Activated T-helper 17 cell treated with anti-CD3 and anti-CD28 coated beads, Interleukin-2, amount 50 U/mL, for 72 hours (primary cell): ENCODE measurements at places on chromosomes 13 and 19. TPM values are rescaled to one million over a fixed set of nuclear protein-coding genes. Genes with fewer than 3 reads are reported as not detected.

Gene ZNF136
- 23.1 TPM for total RNA-seq

DNA sequence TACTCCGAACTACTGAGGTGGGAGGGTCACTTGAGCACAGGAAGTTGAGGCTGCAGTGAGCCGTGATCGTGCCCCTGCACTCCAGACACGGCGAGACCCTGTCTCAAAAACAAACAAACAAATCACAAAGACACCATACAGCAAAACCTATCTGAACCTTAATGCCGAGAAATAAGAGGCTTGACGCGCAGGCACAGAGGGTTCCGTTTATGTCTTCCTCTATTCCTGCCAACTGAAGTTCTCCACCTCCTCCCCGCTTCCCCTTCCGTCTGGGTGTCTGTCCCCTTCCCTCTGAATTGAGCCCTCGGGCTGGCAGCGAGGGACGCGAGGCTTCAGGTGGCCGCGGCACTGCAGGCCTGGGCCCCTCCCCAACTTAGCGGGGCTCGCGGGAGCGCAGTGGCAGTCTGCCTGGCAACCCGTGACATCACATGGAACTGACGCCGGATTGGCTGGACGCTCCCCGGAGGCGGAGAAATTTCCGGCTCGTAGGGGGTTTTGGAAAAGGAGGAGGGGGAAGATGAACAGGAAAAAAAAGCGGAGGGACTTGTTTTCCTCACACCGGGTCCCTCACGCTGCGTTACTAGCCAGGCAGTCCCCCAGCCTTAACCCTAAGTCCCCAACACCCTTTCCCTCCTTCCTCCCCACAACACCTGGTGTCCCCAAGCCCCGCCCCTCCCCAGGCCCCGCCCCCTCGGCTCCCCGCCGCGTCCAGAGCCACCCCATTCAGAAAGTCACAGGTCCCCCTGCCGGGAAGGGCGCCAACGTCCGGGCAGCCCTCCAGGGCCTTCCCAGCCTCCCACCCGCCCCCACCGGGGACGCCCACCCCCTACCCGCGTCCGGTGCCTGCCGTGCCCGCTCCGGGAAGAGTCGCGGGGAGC, 1.1 kb upstream of the MYBPC2 start:
- peak; percentile 98 for ATAC-seq

DNA sequence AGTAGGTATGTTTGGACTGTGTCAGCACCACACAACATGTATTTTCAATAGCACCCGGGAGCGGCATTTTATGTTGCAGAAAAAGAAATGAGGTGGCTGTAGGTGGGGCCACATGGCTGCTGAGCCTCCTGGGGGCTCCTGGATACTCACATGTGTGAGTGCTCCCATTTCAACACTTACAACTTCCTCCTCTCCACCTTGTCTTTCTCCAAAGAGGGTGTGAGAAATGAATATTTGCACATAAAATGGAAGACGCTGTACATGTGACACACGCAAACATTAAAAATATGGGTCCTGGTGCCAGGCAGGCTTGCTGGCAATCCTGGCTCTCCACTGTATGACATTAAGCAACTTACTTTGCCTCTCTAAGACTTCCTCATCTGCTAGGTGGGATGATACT, 222.1 kb downstream of the DCLK1 start:
- no peak for ATAC-seq

DNA sequence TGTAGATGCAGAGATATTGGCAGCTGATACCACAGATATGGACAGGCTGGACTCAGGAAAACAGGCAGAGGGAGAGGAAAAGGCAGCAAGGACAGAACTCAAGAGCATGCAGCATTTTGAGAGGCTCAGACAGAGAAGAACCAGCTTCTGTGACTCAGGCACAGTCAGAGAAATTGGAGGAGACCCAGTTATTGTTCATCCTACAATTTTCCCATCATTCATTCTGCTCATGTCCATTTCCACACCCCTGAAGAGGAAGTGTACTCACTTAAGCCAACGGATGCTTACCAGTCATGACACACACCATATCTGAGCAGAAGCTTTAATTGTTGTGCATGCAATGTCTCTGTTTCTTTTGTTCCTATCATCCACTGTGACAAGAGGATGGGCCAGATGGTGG, 359.8 kb upstream of the HTR2A start:
- no peak for ATAC-seq

DNA sequence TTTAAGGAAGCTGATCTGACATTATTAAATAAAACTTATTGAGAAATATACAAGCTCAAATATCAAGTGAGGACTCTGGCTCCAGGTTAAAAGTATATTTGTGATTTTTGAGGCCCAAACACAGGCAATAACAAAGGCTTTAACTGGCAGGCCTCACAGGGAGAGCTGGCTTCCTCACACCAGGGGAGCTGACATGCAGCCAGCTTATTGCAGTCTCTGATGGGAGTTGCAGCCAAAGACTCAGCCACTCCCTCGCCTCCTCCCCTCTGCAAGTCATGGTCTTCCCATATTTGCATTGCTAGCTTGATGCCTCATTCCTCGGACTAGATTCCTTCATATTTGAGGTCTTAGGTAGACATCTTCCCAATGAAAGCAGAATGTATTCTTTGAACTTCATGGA, 647.1 kb upstream of the SLITRK6 start:
- no peak for ATAC-seq

DNA sequence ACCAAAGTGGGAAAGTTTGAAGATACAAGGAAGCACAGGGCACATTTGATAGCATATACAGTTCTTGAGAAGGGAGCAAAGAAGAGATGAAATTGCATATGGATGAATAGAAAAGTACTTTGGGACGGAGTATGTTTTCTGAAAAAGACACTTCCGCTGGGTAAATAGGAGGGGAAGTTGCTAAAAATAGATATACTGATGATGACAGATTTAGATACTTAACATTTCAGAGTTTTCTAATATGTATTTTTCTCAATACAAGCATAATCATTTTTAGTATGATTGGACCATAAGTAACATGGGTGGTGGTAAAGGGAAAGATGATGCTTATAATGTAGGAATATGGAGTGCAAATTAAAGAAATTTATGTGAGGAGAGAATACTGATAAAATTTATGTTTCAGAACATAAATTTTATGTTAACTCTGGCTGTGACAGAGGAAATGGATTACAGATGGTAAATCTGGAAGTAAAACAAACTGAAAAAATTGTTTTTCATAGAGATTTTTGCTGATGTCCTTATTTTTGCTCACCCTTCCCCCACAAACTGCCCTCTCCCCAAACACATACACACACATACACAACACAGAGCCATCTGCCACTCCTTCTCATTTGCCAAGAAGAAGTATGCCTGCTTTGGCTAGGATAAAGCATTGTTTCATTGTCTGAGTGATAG, 583.9 kb upstream of the MIR17HG start:
- ATAC-seq, result no peak

Gene WDR88
- total RNA-seq, result 0.58 TPM

DNA sequence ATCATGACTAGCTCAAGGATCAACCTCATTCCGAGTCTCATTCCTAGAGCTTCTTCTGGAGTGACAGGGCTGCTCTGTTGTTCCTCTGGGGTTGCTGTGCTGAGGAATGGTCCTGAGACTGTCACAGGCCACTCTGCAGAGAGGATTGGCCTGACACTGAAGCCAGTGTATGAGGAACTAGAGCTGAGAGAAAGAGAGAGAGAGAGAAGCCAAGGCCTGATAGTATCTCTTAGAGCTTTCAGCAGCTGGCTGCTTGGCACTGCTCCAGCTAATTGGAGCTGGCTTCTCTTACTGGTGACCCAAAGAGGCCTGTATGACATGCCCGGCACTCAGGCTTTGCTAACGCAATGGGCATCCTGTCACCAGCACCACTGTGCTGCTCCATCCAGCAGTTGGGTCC, 73.4 kb upstream of the FLT1 start:
- no peak for ATAC-seq

- ATAC-seq, result no peak
Measured at GRCh38 chr19:20612711-20613316, 47.2 kb upstream of the ZNF737 start.

Gene ZNF296
- total RNA-seq, result 6.7 TPM

- ATAC-seq, result no peak
Measured at GRCh38 chr13:61084988-61085387, 330.7 kb downstream of the PCDH20 start.

Gene COG6
- 31.3 TPM for total RNA-seq

Gene RNF17
- 1.5 TPM for total RNA-seq

DNA sequence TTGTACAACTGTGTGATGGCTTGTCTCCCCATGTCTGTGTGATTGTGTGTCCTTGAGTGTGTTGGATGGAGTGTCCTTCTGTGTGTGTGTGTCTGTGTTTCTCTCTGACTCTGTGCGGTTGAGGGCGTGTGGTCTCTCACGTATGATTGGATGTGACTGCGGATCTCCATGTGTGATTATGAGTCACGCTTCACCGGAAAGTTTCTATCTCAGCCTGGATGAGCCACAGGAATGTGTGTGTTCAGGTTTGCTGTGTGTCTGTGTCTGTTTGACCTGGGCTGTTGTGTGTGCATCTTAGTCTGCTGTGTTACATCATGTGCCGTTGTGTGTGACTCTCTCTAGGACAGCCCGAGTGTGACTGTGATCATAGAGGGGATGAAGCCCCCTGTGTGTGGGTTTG, 15.5 kb upstream of the ZNF835 start:
- ATAC-seq, result no peak

Gene GAPDHS
- not detected for total RNA-seq

Gene STOML3
- total RNA-seq, result not detected

Gene SPINT2
- total RNA-seq, result 56.6 TPM

Gene TGFBR3L
- 7.6 TPM for total RNA-seq

Gene ZNF773
- total RNA-seq, result 3.8 TPM

- no peak for ATAC-seq
Measured at GRCh38 chr13:44591316-44591715, 15.2 kb upstream of the TSC22D1 start.

DNA sequence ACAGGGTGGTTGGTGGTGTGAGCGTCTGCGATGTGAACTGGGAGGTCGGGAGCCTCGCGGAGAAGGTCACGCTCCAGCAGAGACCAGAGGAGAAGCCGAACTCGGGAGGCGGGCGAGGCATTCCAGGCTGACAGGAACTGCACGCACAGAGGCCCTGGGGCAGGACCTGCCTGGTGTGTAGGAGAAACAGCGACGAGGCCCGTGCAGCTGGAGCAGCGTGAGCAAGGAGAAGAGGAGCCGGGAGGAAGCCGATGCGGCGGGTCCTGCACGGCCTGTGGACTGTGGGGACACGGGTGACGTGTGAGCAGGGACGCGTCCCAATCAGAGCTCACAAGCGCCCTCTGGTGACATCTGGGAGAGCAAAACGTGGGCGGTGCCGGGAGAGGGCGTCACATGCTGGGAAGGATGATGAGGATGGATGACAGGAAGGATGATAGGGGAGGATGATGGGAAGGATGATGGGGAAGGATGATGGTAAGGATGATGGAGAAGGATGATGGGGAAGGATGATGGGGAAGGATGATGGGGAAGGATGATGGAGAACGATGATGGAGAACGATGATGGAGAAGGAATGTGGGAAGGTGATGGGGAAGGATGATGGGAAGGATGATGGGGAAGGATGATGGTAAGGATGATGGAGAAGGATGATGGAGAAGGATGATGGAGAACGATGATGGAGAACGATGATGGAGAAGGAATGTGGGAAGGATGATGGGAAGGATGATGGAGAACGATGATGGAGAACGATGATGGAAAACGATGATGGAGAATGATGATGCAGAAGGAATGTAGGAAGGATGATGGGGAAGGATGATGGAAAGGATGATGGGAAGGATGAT, 16.1 kb upstream of the MADCAM1 start:
- peak; percentile 44 for ATAC-seq

- ATAC-seq, result no peak
Measured at GRCh38 chr13:75691183-75691582, 55.1 kb downstream of the LMO7 start.

GRCh38 chr19:30781519-30781918, 409.3 kb downstream of the ZNF536 start:
- no peak for ATAC-seq

DNA sequence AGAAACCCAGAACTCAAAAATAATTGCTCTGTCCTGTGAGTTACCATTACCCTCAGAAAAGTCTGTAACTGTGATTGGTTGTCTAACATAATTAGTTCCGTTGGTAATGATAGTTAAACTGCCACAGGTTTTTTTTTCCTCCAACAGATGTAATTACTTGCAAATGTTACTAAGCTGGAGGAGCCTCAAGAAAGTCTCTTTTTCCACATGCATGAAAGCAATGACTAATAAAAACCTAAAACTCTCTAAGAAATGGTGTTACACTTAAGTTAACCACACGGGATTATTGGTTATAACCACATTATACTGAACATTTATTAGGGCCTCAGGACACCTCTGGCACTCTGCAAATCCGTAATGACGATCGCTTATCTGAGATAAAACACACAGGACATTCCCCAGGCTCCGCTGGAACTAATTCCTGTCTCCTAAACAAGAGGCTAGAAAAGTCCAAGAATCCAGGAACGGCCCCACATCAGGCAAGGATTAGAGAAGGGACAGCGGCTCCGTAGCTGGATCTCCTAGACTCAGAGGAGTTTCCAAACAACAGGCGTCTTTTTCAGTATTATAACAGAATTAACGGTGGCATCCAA, 753 bp downstream of the ZNF235 start:
- peak; percentile 42 for ATAC-seq

GRCh38 chr13:99132295-99132835, 68.3 kb upstream of the UBAC2 start:
- ATAC-seq, result no peak

DNA sequence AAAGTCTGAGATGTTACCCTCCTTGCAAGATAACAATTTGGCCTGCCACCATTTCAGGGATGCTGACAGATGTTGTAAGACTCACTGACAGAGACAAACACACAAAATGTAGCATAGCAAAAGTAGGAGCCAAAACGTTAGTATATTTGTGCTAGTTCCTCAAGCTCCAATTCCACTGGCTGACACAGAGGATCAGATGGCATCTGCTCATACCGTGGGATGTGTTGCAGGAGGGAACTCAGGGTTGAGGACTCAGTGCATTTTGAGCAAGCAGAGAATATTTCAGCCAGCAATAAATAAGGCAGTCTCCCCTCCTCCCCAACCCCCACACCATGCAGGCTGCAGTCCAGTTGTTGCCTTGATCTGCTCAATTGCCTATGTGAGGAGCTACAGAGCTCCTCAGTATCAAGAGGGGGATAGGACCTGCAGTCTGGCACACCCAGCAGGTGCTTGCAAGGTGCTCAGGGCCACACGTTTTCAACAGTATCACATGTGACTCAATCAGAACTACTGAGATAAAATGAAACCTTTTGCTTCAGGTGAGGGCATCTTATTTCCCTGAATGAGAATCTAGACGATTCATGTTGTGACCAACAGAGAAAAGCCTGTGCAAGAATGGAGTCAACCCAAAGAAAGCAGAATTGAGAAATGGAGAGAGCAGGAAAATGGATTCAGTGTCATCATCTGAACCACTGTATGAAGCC, 23.6 kb upstream of the LRCH1 start:
- peak; percentile 73 for ATAC-seq

Gene LIG4
- 5.1 TPM for total RNA-seq

- ATAC-seq, result no peak
Measured at GRCh38 chr13:76470991-76471390, 415.2 kb downstream of the KCTD12 start.

- no peak for ATAC-seq
Measured at GRCh38 chr13:24280720-24281119, 28.7 kb upstream of the C1QTNF9 start.

- no peak for ATAC-seq
Measured at GRCh38 chr13:99636728-99637353, 135.6 kb downstream of the TM9SF2 start.

- no peak for ATAC-seq
Measured at GRCh38 chr19:493391-494170, 2.7 kb upstream of the MADCAM1 start.

GRCh38 chr13:67052550-67053490, 177.3 kb downstream of the PCDH9 start:
- no peak for ATAC-seq

GRCh38 chr19:50728084-50728737, 5.0 kb downstream of the CLEC11A start:
- ATAC-seq, result peak; percentile 20

- ATAC-seq, result no peak
Measured at GRCh38 chr13:20272588-20273171, 40.6 kb upstream of the GJB6 start.

Gene CRX
- not detected for total RNA-seq
